ENCODE measurements at places on chromosomes 16 and 17.
A peak's percentile ranks its signal among the peaks of the same experiment; 100 is the strongest.

DNA sequence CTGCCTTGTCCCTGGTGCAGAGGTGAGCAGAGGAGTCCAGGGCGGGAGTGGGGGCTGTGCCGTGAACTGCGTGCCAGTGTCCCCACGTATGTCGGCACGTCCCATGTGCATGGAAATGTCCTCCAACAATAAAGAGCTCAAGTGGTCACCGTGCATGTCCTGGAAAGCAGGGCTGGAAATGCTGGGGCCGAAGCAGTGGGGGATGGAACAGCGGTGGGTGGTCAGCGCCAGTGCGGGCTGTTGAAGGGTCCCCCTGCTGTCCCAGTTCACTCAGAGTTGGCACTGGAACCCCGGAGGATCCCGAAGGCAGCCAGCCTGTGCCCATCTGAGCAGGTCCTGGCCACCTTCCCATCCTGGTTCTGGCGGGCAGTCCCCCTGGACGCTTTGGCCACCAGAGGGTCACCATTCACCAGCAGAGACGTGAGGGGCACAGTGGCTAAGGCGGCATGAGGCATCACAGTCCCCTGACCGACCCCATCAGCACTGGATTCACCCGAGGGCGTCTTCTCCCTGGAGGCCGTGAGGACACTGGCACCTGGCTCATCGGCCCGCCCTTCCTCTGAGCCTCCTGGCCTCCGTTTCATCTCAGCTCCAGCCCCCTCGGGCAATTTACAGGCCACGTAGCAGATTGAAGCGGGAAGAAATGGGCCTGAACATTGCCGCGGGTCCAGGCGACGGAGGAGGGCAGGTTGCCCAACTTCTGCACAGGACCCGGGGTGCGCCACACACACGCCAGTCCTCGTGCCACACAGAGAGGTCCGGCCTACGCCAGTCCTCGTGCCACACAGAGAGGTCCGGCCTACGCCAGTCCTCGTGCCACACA lies 10.1 kb downstream of the GCGR start:
- DNase-seq: no peak

DNA sequence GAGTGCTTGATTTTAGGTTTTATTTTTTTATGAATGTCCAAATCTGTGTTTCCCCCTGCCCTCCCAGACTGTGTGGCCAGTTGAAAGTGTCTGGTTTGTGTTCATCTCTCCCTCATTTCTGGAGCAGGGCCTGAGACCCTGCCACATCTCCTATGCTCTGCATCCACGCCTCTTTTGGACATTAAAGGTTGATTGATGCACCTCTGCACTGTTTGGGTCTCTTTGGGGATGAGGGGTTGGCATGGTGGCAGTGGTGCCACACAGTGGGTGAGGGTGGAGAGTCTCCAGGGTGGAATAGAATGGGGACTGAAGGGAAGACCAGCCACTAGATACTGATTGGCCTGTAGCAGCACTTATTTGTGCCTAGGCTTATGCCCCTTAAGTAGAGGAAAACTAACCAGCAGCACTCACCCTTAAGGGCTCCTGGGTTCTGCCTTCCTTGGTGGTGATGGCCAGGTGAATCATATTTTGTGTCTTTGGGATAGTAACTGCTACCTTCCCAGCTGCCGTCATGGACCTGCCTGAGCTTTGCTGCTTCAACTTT lies 7.9 kb downstream of the DYNLL2 start:
- no peak for DNase-seq

DNA sequence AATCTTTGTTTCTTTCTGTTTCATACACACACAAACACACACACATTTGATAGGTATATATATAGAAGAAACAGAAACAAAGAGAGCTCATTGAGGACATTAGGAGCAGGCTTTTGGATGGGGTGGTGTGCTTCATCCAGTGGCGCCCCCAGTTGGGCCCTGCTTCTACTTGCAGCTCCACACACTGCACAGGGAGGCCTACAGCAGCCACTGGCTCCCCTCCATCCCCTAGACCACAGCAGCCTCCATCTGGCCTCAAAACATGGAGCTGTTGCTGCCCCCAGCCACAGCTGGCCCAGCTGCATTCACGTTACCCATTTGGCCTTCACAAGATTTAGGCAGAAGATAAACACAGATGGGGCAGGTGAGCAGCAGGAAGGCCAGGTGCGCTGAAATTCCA lies 33.1 kb upstream of the NF1 start:
- DNase-seq: no peak

DNA sequence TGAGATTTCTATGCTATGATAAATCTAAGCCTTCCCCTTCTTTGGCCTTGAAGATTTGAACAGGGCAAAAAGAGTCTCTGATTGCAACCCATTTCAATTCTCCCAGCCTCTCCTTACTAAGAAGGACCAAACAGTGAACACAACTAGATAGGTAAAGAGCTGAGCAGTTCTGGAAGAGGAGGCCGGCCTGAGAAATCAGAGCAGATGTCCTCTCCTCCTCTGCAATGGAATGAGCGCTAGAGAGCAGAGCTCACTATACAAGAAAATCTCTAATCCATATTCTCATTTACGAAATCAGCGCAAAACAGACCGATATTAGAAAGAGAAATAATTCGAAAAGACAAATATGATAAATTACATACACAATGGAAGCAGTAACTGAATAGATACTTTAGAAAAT lies 124.2 kb downstream of the CDK5R1 start:
- no peak for DNase-seq

- no peak for DNase-seq
Observed at GRCh38 chr17:1786708-1787107, 24.8 kb downstream of the SERPINF1 start.

DNA sequence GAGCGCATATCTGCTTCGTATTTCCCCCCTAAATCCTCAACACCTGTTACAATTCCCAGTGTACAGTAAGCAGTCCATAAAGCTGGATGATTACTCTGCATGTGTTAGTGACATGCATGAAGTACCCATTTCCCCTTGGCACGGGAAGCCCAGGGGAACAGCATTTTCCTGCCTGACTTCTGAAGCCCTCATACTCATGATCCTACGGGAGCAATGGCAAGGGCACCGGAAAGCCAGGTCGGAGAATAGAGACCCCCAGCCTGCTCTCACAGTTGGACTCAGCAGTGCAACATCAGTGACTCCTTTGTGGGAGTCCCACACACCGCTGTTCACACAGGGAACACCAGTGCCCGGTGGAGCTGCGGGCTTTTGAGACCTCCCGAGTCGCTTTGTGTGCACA lies 336.9 kb downstream of the CDH13 start:
- no peak for DNase-seq

DNA sequence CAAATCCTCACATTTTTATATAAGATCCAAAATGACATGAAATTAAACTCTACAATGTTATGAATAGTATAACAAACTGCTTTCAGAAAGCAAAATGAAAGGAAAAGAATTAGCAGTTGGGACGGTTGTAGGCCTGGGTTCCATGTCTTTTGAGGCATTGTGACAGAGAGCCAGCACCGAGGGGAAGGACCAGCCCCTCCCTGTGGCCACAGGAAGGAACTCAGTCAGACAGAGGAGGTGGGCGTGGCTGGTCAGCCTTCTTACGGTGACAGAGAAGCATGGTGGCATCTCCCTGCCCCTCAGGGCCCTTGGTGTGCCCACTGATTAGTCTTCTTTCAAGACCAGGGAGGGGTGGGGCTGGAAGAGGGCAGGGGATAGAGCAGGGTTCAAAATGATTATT lies 5.7 kb downstream of the ZNF319 start:
- peak; percentile 41 for DNase-seq

DNA sequence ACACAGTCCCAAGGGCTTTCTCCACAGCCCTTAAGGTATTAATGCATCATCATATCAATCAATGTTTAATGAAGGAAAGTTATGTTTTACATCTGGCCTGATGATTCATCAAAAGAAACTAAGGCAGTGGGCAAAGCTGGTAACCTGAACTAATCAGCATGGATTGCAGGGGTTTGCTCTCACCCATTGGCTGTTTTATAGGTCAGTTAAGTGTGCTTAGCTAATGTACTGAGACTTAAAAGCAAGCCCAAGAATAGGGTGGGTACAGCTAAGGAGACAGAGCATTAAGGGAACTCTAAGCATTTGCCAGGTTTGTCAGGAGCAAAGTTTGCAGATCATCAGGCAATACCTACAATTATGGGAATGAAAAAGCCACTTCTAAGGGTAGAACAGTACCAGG lies 1247.6 kb downstream of the CDH8 start:
- DNase-seq: no peak

DNA sequence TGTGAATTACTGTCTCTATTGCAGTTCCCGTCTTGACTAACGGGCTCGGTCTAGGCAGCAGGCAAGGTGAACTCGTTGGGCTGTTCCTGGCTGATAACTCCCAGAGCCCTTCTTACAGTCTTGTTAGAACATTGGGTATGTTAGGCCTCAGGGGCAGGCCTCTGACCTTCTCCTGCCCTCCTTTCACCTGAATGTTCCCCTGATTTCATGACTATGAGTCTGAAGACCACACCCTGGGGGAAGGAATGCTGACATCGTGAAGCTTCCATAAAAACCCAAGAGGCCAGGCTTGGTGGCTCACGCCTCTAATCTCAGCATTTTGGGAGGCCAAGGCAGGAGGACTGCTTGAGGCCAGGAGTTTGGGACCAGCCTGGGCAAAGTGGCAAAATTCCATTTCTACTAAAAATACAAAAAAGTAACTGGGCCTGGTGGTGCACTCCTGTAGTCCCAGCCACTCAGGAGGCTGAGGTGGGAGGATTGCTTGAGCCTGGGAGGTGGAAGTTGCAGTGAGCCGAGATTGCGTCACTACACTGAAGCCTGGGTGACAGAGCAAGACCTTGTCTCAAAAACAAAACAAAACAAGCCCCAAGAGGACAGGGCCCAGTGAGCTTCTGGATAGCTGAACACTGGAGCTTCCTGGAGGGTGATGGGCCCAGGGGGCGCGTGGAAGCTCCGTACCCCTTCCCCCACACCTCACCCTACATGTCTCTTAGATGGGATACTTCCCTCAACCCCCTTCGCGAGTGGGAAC lies 47.8 kb upstream of the FBXO47 start:
- no peak for DNase-seq

DNA sequence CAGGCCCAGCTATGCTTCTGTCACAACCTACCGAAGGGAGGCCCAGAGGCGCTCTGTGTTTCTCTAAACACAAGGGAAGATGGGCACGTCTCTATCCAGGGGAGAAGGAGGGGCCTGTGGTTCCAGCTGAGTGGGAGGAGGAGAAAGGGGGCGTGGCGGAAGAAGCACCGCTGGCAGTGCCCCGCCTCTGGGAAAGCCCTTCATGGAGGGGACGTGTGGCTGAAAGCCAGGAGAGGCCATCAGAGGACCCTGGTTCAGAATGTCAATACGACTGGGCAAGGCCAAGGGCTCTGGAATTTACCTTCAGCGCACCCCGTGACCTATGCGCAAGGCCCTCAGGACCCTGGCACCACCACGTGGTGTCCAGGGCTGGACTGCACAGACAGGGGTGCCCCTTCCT lies 12.3 kb upstream of the SLC38A8 start:
- peak; percentile 36 for DNase-seq

GRCh38 chr17:55500103-55500502 lies 11.1 kb downstream of the SMIM36 start:
- no peak for DNase-seq

- DNase-seq: no peak
Observed at GRCh38 chr17:60514500-60514899, 11.5 kb downstream of the APPBP2 start.

DNA sequence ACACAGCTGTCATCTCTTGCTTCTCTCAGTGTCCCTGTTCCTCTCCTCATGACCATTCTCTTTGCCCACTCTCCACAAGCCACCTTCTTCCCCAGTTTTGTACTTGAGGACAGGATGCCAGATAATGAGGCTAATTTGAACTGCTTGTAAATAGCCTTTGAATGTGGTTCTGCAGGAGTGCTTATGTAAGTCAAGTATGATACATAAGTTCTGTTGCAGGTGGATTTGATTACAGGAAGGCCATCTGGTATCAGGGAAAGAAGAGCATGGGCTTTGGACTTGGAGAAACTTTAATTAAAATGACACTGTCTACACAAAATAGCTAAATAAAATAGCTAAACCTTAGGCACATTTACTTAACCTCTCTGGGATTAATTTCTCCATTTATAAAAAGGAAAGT lies 120.2 kb upstream of the HLF start:
- DNase-seq: no peak

- no peak for DNase-seq
Observed at GRCh38 chr16:427250-427649, 1.8 kb downstream of the RAB11FIP3 start.

GRCh38 chr17:75404731-75405364 lies 630 bp downstream of the GRB2 start:
- peak; percentile 25 for DNase-seq

DNA sequence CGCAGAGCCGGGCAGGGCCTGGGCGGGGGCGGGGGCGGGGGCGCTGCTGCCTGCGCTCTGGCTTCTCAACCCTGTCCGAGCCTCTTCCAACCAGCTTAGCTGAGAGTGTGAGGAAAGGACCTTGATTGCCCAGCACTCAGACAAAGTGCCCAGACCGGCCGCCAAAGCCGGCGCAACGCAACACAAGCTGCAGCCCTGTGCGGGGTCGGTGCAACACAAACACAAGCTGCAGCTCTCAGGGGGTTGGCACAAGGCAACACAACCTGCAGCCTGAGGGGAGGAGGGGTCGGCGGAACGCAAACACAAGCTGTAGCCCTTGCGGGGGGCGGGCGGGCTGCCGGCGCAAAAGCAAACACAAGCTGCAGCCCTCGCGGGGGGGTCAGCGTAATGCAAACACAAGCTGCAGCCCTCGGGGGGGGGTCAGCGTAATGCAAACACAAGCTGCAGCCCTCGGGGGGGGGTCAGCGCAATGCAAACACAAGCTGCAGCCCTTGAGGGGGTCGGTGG lies 60.0 kb downstream of the KLHDC4 start:
- no peak for DNase-seq

GRCh38 chr17:52105591-52105990 lies 52.9 kb downstream of the CA10 start:
- no peak for DNase-seq

DNA sequence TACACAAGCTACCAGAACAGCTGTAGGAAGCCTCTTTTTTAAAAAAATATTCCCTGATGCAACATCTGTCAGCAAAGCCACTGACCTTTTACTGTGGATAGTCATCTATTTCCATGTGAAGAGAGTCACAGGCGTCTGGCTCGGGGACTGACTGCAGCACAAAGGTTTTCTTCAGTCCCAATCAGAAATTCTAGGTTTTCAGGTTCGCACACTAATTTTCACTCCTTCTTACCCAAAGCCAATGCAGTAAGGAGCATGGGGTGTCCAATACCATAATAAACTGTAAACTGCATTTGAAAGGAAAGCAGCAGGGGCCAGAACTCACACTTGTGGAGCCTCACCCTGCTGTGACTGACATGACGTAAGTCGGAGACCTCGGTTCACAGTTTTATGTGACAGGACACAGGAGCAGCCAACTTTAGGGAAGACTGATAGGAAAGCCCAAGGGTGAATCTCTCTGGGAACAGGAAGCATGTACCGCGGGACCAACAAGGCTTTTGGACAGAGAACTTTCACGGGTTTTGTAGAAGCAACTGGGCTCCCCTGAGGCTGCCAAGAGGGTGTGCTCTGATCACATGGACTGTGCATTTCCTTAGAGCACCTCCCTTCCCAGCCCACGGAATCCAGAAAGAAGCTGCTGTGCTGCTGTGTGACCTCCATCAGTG lies 9.1 kb upstream of the TMEM100 start:
- DNase-seq: peak; percentile 35
